ENCODE measurements at places on chromosomes 2 and 18. TPM values are rescaled to one million over a fixed set of nuclear protein-coding genes. Genes with fewer than 3 reads are reported as not detected.

The AMER3 gene
- total RNA-seq = 0.59 TPM

The TXNL1 gene
- total RNA-seq = 92.0 TPM

DNA sequence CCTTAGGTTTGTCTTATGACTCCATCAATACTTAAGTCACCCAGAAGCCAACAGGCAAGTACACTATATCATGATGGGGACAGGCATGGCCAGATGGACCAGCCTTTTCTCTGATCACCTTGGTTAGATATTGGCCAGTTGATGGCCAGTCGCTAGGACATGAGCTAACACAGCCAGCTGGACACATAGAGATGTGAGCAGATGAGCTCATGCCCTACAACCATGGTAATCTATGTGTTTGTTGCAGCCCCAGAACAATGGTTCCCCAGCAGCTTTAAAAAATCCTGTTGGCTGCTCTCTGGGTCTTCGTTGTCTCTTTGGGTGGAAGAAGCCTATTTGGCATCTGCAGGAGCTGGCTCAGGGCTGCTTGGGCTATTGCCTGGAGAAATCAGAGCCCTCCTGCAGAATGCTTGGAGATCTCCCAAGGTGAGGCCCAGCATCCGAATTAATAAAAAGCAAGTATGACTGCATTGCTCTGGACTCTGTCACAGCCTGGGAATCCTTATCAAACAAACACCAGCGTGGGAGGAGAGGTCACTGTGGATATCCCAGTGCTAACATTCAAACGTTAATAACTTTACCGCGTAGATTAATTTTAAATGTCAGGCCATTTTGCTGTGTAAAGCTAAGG lies 62.3 kb upstream of the KLHL29 start:
- DNase-seq = no peak
- no peak overlapping the region for H3K27ac ChIP-seq
- H3K4me3 ChIP-seq = no peak overlapping the region
- no peaks in the 10 kb centered on the region for H3K27me3 ChIP-seq
- H3K36me3 ChIP-seq = no peaks in the 10 kb centered on the region

GRCh38 chr2:29322011-29322410 lies 206.8 kb downstream of the CLIP4 start:
- H3K4me3 ChIP-seq = no peak overlapping the region
- H3K4me1 ChIP-seq = no peaks in the 10 kb centered on the region
- H3K27me3 ChIP-seq = no peaks in the 10 kb centered on the region
- DNase-seq = no peak
- H3K36me3 ChIP-seq = no peaks in the 10 kb centered on the region
- H3K27ac ChIP-seq = no peak overlapping the region

DNA sequence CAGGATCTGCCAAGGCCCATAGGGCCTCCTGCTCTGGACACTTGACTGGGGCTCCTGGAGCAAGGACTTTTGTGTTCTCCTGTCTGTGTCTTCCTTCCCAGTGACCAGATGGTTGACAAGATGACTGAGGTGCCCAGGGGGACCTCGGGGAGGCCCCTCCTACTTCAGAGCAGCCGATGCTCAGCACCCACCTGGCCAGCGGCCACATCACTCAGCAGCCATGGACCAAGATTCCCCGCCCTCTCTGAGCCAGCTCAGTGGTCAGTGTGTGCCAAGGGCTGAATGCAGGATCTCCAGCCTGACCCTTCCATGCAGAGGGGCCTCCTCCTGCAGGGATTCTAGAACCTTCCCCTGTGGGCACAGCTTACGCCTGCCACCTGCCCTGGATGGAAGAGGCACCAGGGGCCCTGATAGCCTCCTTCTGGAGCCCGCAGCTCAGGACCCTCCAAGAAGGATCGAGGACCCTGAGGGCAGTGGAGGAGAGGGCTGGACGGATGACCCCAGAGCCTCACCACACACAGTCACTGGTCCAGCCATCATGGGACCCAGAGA lies 87.4 kb upstream of the GPC1 start:
- H3K4me1 ChIP-seq = no peaks in the 10 kb centered on the region
- no peak overlapping the region for H3K27ac ChIP-seq
- no peaks in the 10 kb centered on the region for H3K36me3 ChIP-seq
- no peaks in the 10 kb centered on the region for H3K27me3 ChIP-seq
- H3K4me3 ChIP-seq = no peak overlapping the region
- no peak for DNase-seq
